ENCODE measurements at places on chromosomes 16 and 17.

- DNase-seq, result peak; percentile 25
These were observed 344.9 kb downstream of the CPPED1 start for GRCh38 chr16:12458591-12459358.

DNA sequence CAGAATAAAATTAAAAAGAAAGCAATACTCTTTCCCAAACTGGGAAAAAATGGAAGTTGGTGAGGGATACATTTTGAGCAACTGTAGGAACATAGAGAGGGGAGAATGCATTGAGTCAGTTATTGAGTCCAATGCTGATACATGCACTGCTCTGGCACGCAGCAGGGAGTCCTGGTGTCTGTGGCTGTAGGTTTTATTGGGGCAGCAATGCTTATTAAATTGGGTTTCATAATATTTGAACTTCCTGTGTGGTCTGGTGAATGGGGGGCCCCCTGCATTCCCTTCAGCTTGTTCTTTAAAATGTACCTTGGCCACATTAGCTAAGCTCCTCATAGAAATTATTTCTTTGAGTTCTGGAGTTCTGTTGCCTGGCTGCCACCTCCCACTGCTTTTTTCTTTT lies 125.2 kb upstream of the ELAC2 start:
- no peak for DNase-seq

GRCh38 chr17:20235747-20236146 lies 226.6 kb downstream of the SPECC1 start:
- DNase-seq, result no peak

DNA sequence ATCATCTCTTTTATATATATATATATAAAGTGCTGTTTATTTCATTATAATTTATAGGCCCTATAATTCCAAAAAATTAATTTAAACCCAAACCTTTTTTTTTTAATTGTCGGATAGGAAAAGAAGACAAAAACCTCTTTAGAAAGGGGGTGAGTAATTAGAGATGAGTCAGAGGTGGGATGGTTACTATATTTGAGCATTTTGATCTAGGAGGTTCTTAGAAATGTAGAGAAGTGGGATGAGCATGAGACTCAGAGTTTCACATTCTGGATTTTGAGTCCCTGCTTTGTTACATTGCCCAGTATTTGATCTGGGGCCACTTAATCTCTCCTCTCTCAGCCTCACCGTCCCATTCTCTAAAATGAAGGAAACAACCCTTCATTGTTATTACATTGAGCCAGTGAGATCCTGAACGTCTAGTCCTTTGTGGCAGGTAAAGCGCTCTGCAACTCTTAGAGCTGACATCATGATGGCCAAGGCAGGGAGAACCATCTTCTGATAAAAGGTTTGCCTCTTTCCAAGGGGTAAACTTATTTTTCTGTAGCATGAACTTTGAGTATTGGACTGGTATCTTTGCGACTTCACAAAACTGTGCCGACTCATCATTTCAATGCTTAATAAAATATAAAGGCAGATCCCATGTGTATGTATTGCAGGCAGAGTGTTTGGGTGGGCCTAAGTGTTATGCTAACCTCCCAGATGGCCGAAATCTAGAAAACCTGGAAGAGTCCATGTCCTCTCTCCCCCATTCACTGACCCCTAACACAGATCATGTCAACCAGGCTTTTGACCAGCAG lies 21.3 kb downstream of the HS3ST3B1 start:
- DNase-seq, result no peak

DNA sequence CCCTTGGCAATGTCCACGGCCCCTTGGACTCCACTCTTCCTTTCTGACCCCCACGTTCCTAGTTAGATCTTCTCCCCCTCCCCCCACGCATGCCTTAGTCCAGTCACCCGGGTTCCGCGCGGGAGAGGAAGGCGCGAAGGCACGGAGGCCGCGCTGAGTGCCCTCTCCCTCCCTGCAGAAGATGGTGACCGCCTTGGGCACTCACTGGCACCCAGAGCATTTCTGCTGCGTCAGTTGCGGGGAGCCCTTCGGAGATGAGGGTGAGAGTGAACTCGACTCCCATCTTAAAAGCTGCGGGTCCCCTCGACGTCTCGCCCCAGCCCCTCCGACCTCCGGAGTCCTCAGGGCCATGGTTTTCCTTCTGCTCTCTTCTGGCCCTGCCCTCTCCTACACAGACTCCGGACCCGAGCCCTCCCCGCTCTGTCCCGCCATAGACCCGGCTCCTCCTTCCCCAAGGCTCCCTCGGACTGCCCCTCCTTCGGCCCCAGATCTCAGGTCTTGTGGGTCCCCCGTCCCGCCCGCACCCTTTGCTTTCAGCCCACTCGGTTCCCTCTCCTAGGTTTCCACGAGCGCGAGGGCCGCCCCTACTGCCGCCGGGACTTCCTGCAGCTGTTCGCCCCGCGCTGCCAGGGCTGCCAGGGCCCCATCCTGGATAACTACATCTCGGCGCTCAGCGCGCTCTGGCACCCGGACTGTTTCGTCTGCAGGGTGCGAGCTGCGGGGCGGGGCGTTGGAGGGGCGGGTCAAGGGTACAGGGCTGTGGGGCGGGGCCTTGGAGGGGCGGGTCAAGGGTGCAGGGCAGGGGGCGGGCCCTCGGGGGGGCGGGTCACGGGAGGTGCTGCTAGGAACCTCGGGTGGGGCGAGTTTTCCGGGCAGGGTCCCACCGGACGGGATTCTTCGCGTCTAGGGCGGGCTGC lies 4.6 kb downstream of the TGFB1I1 start:
- peak; percentile 92 for DNase-seq

GRCh38 chr16:25034911-25035310 lies 19.7 kb upstream of the ARHGAP17 start:
- DNase-seq, result no peak

- DNase-seq, result no peak
These were observed 20.7 kb upstream of the TVP23A start for GRCh38 chr16:10839279-10839666.

- no peak for DNase-seq
These were observed 1.7 kb downstream of the PERCC1 start for GRCh38 chr16:1432388-1433262.

DNA sequence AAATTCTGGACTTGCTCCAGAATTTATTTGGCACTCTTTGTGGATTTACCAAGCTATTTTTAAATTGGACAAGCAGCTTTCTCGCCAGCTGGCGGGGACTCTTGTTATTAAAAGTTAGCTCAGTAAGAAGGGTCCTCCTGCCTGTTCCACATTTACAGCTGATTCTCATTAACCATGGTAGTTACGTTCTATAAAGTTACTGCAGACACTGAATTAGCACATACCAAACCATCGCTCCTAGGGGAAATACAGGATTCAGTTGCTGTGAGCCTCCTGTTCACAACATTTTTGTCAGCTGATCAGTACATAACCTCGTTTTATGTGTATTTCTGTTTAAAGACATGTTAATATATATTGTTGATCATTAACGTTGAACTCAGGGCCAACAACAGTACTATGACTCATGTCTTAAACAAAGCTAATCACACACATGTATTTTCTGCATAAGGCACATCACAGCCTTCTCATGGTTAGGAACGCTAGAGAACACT lies 4.2 kb downstream of the LDAF1 start:
- DNase-seq, result no peak

DNA sequence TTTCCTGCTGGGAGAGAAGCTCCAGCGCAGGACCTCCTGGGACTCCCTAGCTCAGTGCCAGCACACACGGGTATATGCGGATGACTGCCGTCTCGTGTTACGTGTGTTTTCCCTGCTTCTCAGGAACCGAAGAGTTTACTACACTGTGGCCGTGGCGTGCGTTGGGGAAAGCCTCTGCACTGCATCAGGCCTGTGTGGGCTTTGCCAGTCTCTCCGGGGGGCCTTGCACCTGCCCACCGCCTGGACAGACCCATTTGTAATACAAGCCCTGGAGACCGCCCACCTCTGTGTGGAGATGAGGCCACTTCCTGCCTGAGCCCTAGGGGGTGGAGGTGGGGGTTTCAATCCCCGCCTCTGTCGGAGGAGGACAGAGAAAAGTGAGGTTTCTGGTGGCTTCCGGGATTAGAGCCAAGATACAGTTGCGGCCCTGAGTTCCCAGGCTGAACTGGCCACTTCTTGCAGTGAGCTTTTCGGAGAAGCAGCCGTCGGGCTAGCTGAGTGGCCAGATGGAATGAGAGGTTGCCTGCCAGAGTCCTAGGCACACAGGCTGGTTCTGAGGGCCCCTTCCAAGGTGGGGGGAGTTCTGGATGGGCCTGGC lies 43.4 kb upstream of the GSE1 start:
- DNase-seq, result no peak

DNA sequence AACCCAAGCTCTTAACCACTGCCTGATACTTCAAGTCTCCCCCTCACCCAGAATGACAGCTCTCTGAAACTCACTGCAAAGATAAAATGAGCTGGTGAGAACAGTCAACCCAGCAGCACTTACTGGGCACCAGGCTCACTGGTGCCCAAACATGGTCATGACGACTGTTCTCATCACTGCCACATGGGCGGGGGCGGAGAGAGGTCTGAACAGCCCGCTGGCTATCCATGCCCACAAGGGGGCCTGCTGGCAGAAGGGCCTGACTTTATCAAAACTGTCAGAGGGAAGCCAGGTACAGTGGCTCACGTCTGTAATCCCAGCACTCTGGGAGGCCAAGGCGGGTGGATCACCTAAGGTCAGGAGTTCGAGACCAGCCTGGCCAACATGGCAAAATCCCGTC lies 4.0 kb downstream of the MYBBP1A start:
- DNase-seq, result no peak

- no peak for DNase-seq
These were observed 39.7 kb downstream of the ARHGAP17 start for GRCh38 chr16:24975428-24975889.

GRCh38 chr17:44795421-44795820 lies 34.7 kb downstream of the GJC1 start:
- DNase-seq, result no peak
